ENCODE measurements at places on chromosomes 4 and X.

- DNase-seq = no peak
These were observed 1072.3 kb downstream of the RAPGEF2 start for GRCh38 chr4:160175064-160175643.

DNA sequence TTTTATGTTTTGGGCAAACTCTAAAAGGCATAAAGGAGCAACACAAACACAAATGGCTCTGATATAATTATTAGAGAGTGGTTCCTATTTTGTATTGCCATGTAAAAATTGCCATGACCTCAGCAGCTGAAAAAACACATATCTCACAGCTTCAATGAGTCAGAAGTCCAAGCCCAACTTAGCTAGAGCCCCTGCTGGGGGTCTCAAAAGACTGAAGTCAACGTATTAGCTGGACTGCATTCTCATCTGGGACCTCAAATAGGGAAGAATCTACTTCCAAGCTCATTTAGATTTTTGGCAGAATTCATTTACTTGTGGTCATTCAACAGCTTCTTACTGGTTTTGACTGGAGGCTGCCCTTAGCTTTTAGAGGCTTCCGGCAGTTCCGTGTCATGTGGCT lies 47.4 kb downstream of the FREM3 start:
- DNase-seq = no peak

- DNase-seq = peak; percentile 95
These were observed at the start of gene COQ2 for GRCh38 chr4:83284193-83285054. COQ2 (minus strand) TSS chr4:83284798; CDS start chr4:83284764, 34 bp downstream.

DNA sequence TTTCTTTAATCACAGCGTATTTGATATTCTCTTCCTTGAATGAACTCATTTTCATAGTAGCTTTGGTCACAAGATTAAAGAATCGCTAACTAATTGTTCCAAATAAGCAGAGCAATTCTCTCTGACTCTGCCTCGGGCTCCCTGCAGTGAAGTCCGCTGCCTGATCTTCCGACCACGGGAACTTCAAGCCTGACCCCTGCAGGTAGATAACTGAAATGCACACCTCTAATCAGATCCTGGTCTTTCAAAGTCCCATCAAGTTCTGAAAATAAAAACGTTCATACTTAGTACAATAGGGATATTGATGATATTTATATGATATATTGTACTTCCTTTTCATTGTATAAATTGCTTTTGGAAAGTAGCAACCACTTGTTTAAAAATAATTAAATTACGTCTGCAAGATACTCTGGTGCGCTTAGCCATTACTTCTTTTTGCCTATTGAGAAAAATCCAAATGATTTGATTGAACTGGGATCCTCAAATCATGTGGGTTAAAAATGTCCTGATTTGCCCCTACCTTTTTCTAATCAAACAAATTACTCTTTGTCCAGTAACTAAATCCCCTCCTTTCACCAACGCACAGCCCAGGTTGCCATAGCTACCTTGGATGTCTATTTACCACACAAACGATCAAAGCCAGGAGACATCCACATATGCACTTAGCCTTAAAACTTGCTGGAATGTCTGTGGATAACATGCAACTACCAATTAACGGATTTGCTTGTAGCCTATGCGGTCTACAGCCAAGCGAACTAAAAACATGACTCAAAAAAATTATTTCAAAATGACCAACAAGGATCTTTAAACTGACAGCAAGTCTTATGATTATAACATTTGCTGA lies 4.2 kb downstream of the MID1 start:
- no peak for DNase-seq

- DNase-seq = no peak
These were observed 37.2 kb downstream of the PPM1K start for GRCh38 chr4:88247148-88247547.

- no peak for DNase-seq
These were observed 4.8 kb downstream of the USP38 start for GRCh38 chr4:143189528-143189927.

DNA sequence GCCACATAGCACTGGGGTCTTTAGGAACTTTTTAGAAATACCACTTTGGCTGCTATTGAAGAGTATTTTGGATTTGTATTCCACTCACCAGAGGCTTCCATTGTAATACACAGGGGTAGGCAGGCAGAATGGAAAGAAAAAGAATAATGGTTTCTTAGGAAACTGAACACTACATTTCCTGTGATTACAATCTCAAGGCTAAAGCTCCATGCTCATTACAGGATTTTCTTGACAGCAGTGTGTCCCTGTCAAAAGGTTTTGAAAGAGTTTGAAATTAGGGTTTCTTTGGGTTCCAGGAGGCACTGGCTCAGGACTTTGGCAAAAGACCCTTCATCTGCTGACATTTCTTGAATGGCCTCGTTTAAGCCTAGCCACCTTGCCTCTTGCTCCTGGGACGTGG lies 74.8 kb upstream of the STIM2 start:
- DNase-seq = no peak

Data from stimulated activated CD8-positive, alpha-beta memory T cell treated with anti-CD3 and anti-CD28 coated beads, Interleukin-2, amount 100 ng/mL, for 48 hours (primary cell).